DND-41 (cell line): ENCODE measurements at places on chromosomes 11 and 22.

- no peak for DNase-seq
Measured at GRCh38 chr22:39502789-39503409, 809 bp downstream of the MIEF1 start.

DNA sequence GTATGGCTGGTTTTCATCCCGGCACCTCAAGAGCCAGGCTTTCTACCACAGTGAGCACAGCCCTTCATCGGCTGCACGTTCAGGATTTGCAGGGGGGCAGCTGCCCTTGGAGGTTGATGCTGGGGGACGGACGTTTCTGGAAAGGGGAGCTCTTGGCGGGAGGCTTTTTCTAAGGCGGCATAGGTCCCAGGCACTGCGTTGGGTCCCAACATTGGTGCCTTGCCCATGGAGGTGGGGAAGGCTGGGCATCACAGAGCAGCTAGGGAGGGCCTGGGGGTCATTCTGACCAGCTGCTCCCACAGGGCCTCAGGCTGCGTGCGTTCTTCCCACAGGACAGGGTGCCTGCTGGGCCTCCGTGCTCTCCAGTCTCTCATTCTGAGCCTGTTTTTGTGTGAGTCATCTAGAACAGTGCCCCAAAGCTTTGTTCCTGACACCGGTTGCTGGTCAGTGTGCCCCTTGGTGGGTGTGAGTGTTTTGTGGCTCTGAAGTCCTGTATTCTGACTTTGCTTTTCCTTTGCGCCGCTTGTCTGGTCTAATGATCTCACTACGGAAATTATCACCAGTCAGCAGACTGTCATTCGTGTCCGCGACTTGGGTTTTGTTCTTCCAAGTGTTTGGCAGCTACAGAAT lies 275.9 kb downstream of the TBC1D22A start:
- DNase-seq = no peak

DNA sequence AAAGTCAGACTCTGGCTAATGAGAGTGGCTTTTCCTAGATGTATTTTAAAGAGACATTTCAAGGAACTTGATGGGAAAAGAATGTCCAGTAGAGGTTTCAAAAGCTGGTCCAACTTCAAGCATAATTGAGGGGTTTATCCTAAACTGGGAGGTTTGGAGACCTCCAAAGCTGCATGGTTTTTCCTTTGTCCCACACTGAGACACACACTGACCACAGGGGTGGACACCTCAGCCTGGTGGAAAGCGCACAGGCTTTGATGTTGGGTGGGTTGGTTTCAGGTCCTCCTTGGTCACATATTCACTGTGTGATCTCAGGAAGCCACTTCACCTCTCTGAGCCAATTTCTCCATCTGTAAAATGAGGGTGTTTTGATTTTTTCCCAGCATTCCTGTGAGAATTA lies 4.0 kb downstream of the SPON1 start:
- no peak for DNase-seq

DNA sequence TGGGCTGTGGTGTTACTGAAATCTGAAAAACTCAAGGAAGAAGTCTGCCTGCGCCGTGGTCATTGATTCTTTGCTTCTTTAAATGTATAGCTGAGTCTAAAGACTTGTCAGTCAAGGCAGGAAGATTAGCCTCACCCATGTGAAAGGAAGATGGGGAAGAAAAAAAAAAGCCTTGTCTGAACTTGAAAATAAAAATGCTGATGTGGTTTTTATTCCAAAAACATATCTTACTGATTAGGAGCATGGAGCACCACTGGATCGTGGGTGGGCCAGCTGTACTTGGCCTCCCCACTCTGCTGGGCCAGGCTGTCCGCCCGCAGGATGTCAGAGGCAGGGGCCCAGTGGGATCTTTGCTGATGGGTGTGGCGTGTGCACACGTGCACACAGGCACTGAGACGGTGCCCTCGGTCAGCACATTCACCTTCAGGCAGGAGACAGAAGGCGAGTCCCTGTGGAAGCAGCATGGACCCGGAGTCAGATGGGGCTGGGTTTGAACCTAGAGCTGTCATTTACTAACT lies 111.9 kb downstream of the WNT7B start:
- DNase-seq = no peak

- DNase-seq = no peak
Measured at GRCh38 chr22:30665786-30666185, 1.9 kb downstream of the DUSP18 start.

DNA sequence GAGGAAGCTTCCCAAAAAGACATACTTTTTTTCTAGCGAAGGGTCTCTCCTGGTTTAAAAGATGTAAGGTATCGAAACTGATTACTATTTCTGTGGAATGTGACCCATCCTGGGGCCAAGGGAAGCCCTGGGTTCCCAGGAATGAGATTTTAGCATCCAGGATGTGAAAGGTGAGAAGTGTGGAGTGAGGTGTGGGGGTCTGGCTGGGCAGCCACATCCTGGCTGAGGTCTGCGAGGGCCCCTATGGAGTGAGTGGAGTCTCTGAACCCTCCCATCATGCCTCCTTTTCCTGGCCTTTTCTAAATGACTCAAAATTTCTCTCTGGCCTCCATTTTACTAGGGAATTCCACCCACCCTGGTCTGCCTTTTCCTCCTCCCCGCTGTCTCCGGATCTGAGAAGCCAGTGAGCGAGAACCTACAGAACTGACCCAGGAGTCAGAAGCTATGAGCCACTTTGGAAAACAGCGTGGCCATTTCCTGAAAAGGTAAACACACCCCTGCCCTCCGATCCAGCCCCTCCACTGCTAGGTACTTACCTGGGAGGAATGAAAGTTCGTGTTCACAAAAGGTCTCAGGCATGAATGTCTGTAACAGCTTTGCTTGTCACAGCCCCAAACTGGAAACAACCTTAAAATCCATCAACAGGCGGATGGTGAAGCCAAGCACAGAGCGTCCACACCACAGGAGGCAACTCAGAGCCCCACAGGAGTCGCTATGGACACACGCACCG lies 27.7 kb upstream of the SHANK2 start:
- no peak for DNase-seq

DNA sequence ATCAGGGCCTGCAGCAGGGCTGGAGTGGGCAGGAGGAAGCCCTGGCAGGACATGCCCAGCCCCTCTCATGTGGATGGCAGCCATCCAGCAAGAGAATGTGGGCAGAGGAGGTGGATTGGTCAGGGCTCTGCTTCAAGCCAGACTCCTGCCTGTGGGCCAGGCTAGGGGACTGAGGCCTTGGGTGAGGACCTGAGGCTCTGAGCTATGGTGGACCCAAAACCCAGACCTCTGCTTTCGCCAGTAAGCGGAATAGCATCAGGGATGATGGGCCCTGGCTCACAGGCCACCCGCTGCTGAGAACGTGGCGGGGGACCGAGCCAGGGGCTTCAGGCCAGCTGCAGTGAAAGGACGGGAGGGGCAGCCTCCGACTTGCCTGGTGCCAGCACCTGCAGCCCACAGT lies 57.4 kb downstream of the LINC01488 start:
- DNase-seq = no peak

DNA sequence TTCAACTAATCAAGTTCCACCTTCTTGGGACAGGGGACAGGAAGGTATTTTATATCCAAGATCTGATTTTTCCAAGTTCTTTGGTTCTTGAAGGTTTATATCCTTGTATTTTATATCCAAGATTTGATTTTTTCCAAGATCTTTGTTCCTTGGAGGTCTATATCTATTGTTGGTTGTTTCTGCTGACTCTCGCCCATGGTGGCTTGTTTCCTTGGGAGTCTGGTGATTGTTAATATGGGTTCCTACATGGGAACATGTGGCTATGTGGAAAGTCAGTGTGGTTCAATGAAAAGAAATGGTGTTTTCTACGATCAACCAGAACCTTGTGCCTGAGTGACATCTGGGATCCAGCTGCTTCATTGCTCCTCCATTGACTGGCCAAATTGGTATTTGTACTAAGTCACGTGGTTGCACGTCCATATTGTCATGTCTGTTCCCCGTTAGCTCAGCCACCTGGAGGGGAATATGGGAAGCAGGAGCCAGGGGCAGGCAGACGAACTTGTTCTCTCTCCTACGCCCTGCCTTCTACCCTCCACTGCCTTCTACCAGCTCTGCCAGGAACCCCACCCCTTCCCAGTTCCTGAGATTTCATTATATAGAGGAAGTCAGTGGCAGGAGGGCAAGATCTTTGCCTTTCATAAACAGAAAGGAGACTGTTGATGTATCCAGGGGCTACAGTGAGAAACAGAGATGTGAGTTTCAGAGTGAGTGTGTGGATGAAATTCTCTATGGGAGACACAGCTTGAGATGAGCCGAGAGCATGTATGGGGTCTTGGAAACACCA lies 11.1 kb upstream of the CSF2RB start:
- no peak for DNase-seq

- no peak for DNase-seq
Measured at GRCh38 chr11:2818503-2818902, 67.1 kb downstream of the CDKN1C start.

GRCh38 chr11:128171506-128171905 lies 415.9 kb downstream of the ETS1 start:
- no peak for DNase-seq

GRCh38 chr22:17871726-17872458 lies 97.6 kb upstream of the BID start:
- DNase-seq = no peak

DNA sequence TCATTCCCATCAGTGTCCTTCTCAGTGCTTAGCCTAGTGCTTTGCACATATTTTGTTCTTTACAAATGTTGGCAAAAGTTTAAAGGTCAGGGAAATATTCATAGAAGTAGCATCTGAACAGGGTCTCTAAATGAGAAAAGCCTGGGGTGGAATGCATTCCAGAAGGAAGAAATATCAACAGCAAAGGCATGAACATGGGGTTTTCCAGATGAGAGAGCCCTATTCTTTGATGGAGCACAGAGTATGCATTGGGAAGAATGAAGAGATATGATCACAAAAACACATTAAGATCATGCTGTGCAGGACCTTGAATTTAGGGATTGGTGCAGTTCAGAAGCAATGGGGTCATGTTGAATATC lies 140.2 kb downstream of the SNX19 start:
- DNase-seq = no peak

GRCh38 chr11:36399745-36400144 lies 103.7 kb downstream of the PRR5L start:
- DNase-seq = no peak

DNA sequence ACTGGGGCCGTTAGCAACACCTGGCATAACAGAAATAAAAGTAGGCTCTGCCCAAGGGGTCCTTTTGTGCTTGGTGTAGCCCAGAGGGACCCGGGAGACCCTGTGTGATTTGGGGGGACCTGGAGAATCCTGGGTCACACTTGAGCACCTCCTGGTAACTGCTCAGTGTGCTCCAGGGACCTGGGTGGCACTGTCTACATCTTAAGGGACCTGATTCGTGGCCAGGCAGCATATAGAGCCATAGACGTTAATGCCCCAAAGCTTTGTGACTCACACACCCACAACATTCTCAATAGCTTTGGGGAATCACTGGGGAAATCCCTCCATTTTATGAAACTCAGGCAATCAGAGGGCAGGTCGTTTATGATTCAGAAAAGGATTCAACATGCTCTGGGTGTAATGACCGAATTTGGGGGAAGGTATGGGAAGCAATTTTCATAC lies 3.6 kb upstream of the IGF2 start:
- DNase-seq = no peak

- DNase-seq = peak; percentile 37
Measured at GRCh38 chr11:70580036-70580805, 181.9 kb downstream of the CTTN start.

DNA sequence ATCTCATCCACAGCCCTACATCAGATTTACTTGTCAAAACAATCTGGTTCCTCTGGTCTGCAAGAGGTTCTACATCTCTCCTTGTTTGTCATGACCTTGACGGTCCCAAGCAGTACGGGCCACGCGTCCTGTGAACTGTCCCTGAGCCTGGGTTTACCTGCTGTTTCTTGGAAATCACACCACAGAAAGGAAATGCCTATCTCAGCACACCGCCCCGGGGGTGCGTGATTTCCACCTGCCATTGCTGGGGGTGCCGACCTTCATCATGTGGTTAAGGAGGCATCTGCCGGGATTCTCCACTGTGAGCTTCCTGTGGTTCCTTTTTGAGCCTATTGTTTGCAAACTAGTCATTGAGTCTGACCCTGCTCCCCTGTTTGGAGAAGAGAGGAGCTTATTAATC lies 1363.4 kb downstream of the BRD1 start:
- DNase-seq = no peak

GRCh38 chr11:71325418-71326327 lies 73.3 kb upstream of the SHANK2 start:
- no peak for DNase-seq

GRCh38 chr11:59779487-59779886 lies 24.3 kb downstream of the STX3 start:
- no peak for DNase-seq

DNA sequence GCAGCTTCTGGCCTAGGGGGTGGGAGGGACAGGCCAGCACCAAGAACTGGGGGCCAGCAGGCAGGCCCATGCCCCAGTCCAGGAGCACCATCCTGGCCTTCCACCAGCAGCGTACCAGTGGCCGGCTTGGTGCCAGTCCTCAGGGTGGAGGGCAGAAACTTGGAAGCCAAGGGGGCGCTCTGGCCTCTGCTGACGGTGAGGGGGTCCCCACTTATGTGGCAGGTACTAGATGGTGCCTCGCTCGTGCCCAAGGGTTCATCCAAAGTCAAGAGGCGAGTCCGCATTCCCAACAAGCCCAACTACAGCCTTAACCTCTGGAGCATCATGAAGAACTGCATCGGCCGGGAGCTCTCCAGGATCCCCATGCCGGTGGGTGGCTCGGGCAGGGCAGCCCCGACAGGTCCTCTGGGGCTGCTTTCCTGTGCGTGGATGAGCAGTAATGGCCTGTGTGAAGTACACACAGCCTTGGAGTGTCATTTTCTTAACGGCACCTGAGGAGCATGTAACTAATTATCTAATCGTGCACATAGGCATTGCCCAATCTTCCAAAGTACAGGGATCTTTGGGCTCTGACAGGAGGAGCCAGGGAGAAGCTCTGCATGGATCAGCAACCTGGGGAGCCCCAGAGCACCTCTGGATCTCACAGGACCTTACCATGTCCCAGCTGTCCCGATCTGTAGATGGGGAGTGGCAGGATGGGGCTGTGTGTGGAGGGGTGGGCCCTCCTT lies 79.1 kb downstream of the MORC2 start:
- DNase-seq = no peak

DNA sequence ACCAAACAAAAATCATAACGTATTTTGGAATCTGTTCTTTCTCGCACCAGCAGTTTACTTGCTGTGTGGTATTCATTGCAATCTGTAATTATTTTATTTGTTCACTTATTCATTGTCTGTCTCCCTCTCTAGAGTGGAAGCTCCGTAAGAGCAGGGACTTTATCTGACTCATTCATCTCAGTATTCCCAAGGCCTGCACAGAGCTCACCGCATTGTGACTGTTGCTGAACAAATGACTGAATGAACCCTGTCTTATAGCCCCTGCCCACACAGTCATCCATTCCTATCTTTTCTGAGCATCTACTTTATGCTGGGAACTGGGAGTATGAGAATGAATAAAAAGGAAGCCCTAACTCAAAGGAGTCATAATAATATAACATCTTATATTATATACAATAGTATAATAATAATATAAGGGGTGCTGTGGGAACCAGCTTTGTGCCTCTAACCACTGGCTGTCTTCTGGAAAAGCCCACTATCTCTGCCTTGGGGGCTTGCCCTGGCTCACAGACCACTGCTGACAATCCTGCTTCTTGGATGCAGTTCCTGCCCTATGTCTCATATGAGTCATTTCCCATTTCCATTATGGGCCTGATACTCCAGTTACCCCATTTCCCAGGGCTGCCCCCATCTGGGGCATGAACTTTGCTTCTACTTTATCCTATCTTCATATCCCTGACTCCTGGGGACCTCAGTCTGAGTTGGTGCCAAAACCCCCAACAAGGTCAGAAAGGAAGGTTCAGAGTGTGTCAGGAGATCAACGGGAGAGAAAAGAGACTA lies 11.0 kb downstream of the XRRA1 start:
- DNase-seq = no peak

GRCh38 chr22:41350087-41350486 lies 31.7 kb upstream of the TEF start:
- DNase-seq = no peak

- DNase-seq = peak; percentile 24
Measured at GRCh38 chr11:116890193-116890592, 52.8 kb upstream of the APOA1 start.
